ENCODE measurements at places on chromosomes 7 and 10.

DNA sequence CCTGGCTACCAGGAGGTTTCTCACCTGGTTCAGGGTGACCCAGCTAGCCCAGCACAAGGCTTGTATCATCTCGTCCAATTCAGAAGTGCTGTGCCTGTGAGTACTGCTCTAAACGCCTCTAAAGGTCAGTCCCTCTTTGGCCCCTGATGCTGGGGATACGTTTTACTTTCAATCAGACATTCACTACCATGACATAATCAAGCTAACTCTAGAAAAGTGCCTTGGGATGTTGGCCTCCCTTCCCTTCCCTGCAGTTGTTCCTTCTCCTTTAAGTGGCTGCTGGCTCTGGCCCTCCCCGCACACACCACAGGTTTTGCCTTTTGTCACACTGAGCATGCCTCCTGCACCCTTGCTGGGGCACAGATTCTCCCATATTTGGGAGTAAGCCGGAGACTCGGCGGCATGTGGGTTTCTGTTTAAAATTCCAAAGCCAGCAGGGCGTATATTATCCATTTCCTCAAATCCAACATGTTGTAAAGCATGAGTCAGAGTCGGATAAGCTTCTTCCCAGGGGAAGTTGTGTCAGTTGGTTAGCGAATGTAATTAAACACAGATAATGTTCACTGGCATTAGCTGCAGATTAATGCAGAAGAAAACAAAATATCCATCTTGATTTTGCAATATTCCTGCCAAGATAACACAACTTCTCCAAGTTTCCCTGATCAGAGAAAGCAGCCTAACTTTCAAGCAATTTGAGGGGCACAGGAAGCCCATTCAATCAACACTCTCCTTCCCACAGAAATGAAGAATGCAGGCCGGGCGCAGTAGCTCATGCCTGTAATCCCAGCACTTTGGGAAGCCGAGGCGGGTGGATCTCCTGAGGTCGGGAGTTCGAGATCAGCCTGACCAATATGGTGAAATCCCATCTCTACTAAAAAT lies 31.8 kb upstream of the VCL start:
- DNase-seq: peak; percentile 67

DNA sequence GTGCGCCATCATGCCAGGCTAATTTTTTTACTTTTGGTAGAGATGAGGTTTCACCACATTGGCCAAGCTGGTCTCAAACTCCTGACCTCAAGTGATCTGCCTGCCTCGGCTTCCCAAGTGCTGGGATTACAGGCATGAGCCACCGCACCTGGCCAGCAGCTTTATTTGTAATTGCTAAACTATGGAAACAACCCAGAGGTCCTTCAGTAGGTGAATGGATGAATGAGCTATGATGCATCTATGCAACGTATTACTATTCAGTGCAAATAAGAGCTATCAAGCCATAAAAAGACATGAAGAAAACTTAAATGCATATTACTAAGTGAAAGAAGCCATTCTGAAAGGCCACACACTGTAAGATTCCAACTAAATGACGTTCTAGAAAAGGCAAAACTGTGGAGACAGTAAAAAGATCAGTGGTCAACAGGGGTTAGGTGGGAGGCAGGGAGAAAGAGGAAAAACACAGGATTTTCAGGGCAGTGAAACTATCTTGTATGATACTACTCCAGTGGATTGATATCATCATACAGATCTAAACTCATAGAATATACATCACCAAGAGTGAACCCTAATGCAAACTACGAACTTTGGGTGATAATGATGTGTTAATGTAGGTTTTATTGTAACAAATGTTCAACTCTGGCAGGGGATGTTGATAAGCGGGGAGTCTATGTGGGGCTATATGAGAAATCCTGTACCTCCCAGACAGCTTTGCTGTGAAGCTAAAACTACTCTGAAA lies 66.7 kb downstream of the PRTFDC1 start:
- no peak for DNase-seq

DNA sequence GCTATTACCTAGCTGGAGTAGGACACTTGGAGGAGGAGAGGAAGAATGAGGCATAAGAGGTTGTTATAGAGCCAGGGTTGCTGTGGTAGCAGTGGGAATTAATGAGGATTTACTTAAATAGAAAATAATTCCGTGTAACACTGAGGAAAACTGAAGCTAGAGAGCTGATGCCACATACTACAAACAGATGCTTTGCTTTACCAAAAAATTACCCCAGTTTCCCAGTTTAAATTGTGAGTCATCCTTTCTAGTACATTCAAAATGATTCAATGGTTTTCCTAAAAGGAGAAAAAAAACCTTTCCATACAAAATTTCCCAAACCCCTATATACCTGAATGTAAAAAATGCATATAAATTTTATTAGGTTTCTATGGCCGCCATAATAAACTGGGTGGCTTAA lies 58.3 kb downstream of the ZNF518A start:
- no peak for DNase-seq

DNA sequence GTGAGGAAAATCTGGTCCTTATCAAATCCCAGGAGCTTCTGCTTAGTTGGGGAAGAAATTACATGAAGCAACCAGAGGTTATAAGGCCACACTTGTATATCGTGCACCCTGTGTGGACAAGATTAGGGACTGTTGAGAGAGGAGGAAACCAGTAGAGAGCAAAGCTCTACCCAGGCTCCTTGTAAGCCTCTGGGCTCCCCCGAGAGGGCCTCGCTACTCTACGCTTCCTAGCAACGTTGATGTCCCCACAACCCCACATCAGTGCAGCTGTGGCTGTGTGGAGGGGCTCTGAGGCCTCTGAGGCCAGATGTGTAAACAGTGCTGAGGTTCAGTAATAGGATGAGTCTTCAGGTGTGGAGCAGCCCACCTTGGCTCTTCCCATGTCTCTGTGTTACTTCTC lies 16.0 kb downstream of the HIF1AN start:
- no peak for DNase-seq

DNA sequence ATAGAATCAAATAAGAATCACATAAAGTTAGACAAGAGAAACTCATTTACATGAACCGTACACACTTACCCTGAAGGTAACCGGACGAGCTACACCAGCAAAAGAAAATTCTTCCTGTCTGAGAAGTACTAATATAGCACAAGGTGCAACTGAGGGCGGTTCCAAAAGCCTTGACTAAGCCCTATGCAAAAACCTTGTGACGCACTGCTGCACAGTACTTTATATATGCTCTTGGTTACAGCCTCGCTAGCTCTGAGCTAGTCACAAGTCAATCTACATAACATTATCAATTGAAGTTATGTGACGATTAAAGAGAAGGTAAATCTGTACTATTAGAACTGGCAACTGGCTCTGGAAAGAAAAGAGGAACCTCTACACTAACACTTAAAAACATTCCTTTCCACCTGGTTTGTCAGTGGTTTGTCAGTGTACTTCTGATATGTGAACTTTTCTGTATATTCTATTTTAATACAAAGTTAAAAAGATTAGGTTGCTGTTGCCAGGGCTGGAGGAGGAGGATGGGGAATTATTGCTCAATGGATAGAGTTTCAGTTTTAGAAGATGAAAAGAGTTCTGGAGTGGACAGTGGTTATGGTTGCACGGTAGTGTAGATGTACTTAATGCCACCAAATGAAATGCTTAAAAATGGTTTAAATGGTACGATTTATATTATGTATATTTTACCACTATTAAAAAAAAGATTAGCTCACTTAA lies 21.6 kb downstream of the NT5C3A start:
- peak; percentile 92 for DNase-seq

GRCh38 chr10:18421726-18422293 lies 229.6 kb downstream of the NSUN6 start:
- no peak for DNase-seq

GRCh38 chr7:31096198-31096876 lies 44.2 kb downstream of the ADCYAP1R1 start:
- no peak for DNase-seq

DNA sequence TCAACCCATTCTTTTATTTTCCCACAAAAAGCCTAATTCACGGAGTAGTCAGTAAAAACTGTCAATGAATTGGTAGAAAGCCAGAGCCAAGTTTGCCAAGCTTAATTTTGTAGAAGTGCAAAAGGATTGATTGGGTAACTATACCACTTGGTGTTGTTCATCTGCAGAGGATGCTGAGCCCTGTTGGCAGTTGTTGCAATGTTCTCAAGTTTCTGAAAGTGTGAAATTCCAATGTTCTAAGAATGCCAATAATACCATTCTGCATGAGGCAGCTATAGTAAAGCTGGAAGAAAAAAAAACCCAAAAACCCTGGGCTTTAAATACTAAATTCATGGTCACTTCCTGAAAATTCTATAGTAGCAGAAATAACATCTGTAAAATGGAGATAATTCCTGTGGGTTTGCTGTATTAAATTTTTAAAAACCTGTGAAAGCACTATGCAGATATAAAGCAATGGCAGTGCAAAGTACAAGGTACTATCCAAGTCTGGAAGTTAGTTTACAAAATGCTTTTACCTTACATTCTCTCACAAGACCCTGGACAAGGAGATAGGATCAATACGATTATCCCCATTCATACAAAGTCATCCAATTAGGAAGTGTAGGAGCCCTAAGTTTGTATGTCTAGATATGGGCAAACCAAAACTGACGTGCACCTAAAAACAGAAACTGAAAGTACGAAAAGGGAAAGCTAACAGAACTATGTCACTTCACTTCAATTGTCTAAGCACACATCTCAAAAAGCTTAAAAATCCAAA lies 6.0 kb upstream of the PON1 start:
- DNase-seq: peak; percentile 19

GRCh38 chr10:56142092-56142728 lies 218.8 kb downstream of the ZWINT start:
- DNase-seq: no peak

DNA sequence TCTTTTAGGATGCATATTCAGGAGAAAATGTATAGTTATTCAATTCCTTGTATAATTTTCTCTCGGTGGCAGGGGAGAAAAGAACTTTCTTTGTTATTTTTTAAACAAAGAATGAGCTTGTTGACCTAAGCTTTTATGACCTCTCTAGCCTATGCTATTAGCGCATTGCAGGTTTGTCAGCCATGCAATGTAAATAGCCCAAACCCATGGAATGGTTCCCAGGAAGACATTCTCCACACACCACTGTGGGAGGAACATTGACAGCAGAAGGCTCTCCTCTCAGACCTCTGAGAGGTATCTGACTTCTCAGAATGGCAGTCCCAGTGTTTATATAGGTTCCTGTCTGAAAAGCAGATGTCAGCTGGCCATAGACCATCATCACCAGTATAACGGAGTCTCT lies 19.6 kb upstream of the AGBL3 start:
- no peak for DNase-seq

GRCh38 chr7:81882086-81882485 lies 112.2 kb upstream of the HGF start:
- no peak for DNase-seq

- no peak for DNase-seq
Observed at GRCh38 chr10:2251631-2252030, 514.3 kb upstream of the ADARB2 start.

DNA sequence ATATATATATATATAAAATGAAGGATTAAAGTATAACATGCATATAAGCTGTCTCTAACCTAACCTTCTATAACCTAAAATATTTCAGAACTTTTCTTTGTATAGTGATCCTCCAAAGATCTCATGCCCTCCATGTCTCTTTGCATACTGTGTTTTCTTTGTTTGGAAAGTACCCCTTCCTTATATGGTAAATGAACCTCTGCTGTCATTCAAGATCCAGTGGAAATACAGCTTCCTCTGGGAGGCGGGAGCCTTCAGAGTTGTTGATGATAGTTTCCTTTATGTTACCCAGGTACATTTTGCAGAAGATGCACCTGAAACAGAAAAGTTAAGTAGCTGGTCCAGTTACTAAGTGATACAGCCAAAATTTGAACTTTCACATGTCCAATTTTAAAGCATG lies 233.3 kb upstream of the FOXP2 start:
- no peak for DNase-seq

DNA sequence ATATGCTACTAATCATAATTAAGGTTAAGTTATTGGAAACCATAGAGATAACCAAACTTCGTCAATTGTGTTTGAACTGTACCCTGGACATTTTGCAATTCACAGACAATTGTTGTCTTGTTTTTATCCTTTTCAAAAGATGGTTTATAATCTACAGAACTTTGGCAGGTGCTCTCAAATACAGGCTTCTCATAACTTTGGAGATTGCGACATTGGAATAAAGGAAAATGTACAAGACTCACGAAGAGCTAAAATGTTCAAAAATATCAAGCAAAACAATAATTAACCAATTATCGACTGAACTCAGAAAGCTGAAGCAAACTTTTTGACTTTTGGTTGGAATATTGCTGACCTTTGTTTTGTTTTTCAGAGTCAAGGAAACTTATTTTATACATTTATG lies 88.4 kb upstream of the GPR22 start:
- DNase-seq: no peak

- DNase-seq: peak; percentile 68
Observed at GRCh38 chr7:129210256-129210988, 14.4 kb upstream of the AHCYL2 start.

- DNase-seq: no peak
Observed at GRCh38 chr10:116146372-116147140, 126.5 kb downstream of the GFRA1 start.

GRCh38 chr7:55983537-55983936 lies 19.2 kb downstream of the NIPSNAP2 start:
- no peak for DNase-seq

All from inflammatory macrophage treated with lipopolysaccharide for 4 hours (primary cell).